ENCODE measurements at places on chromosomes 12 and 14.

DNA sequence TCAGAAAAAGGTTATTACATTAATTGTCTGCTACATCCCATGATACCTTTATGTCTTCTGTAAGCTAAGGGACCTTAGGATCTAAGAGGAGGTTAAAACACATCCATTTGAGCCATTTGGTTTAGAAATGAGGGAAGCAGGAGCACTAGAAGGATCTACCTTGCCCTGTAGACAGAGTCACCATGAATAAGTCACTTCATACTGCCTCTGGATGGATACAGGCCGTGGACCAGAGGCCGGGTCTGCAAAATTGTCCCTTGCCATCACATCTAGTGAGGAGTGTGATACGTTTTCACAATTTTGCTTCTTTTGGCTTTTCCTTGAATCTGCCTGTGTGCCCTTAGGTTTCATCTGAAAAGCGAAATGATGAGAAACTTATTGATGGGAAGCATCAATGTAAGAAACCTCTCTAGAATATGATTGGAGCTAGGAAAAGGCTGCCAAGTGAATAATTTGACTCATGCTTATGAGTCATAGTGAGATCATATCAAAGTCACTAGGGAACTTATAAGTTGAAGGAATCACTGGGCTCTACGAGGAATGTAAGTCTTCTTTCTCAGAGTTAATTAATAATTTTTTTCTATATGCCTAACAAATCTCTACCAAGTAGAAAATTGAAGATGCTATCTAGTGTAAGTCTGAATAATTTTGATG lies 10.8 kb downstream of the GLRX5 start:
- DNase-seq = no peak

GRCh38 chr12:76962099-76962498 lies 83.3 kb upstream of the CSRP2 start:
- no peak for DNase-seq

DNA sequence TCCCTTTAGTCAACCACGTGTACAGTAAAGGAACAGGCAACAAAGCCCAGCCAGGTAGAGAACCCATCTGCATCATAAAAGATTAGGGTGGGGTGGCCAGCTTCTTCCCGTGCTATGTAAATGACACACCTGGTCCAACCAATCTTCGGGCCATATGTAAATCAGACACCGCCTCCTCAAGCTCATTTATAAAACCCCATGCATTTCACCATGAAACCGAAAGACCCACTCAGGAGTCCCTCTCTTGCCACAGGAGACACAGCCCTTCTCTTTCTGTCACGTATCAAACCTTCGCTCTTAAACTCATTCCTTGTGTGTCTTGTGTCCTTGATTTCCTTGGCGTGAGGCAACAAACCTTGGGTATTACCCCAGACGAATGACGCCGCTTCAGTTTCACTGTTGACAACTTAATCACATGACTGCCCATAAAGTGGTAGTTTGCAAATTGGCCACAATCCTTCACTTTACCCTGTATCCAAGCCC lies 59.8 kb upstream of the TBPL2 start:
- no peak for DNase-seq

DNA sequence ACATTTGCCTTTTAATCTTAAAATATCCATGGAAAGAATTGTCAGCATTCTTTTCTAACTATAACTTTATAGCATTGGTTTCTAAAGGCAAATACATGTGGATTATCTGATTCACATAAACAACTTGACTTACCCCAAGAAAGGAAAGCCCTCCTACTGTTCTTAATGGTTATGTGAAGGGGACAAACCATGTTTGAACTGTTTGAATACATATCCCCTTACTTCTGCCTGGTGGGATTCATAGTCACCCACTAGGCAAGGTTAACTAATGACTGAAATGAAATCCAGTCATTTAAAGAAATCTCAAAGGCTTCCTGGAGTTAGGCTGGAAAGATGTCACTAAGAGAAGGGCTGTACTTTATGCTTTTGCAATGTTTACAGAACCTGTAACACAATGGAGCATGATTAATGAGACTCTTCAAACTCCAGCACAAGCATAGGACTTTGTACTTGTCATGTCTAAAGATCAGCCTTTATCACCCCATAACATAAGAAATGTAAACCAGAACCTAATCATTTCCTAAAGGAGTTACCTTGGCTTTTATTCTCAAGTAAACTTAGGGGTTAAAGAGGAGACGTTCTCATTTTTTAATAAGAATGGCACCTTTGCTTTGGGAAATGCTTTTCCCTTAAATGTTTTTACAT lies 10.2 kb upstream of the FLRT2 start:
- DNase-seq = no peak

DNA sequence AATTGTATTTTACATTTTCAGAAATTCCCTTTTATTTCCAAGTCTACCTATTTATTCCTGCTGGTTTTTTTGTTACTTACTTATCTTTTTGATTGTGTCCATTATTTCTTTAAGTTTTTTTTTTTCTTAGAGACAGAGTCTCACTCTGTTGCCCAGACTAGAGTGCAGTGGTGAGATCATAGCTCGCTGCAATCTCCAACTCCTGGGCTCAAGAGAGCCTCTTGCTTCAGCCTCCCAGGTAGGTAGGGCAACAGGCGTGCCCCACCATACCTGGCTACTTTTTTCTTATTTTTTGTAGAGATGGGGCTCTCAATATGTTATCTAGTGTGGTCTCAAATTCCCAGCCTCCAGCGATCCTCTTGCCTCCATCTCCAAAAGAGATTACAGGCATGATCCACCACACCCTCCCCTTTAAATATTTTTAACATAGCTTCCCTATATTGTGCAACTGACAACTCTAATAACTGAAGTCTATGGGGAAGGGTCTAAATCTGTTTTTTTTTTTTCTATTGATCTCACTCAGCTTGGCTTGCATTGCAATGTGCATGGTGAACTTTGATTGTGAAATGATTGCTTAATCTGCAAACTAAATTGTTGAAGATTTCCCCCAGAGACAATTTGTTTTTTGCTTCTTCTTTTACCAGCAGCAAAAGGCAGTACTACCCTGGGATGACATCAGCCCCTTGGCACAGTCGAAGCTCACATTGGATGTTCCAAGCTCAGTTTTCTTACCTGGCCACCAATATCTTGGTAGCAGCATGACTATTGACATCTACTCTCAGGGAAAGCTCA lies 25.7 kb upstream of the COCH start:
- no peak for DNase-seq

- no peak for DNase-seq
Observed at GRCh38 chr12:50185301-50185895, 18.2 kb upstream of the CERS5 start.

DNA sequence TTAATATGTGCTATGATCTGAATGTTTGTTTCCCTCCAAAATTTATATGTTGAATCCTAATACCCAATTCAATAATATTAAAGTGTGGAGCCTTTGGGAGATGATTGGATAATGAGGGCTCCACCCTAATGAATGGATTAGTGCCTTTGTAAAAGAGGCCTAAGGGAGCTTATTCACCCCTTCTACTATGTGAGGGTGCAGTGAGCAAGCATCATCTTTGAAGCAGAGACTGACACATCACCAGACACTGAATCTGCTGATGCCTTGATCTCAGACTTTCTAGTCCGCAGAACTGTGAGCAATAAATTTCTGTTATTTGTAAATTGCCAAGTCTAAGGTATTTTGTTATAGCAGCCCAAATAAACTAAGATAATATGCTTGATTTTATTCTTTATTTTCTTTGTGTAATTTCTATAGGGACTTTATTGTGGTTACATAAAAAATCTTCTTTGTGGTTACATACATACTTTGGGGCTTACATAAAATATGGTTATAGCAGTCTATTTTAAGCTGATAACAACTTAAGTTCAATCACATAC lies 131.1 kb upstream of the SLC38A2 start:
- DNase-seq = no peak

- no peak for DNase-seq
Observed at GRCh38 chr12:49055978-49056754, 4.4 kb downstream of the KMT2D start.
